ENCODE measurements at places on chromosomes 2 and 18.
A peak's percentile ranks its signal among the peaks of the same experiment; 100 is the strongest.

- no peak for DNase-seq
Measured at GRCh38 chr2:46876741-46877384, 38.7 kb downstream of the MCFD2 start.

DNA sequence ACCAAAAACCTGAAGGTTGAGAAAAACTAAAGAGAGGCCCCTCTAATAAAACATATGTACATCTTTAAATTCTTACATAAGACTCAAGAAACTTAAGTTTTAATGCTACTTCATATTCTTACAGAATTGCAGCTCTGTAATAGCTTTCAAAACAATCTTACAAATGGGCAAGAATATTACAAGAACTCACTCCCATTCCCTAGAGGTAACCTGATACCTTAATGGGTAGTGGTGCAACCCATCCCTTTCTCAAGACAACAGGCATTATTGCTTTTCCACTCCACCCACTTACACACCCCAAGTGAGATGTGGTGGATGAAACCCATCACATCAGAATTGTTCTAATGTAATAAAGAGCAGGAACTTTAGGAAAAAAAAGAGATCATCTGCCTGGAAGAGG, 103.7 kb downstream of the RBMS1 start:
- DNase-seq = no peak

DNA sequence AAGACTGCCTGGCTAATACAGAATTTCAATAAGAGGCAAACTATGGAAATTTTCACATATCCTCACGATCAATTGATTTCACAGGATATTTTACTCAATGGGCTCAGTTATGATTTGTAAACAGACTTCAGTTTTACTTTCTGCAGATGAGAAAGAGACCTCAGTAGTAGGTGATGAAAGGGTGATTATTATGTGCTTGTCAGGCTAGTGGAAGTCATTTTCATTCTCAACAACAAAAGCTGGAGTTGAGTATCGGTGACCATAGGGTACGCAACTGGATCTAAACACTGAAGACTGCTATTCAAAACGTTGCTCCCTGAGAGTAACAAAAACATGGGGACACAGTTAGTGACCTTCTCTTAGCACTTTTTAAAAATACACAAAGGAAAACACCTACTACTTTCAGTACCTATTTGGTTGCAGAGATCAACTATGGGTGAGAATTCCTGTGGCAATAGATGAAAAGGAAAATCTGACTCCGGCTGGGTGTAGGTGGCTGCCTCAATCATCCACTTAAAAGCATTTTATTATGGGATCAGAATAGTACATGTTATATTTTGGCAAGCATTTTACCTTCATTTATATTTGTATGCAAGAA, 126.2 kb upstream of the VRK2 start:
- DNase-seq = no peak

GRCh38 chr2:126661702-126662500, 5.9 kb downstream of the GYPC start:
- DNase-seq = no peak

GRCh38 chr2:219902891-219903552, 275.6 kb downstream of the SLC4A3 start:
- DNase-seq = no peak

- DNase-seq = no peak
Measured at GRCh38 chr2:26054598-26055348, 20.9 kb downstream of the RAB10 start.

- no peak for DNase-seq
Measured at GRCh38 chr2:120887320-120887697, 151.6 kb downstream of the GLI2 start.

DNA sequence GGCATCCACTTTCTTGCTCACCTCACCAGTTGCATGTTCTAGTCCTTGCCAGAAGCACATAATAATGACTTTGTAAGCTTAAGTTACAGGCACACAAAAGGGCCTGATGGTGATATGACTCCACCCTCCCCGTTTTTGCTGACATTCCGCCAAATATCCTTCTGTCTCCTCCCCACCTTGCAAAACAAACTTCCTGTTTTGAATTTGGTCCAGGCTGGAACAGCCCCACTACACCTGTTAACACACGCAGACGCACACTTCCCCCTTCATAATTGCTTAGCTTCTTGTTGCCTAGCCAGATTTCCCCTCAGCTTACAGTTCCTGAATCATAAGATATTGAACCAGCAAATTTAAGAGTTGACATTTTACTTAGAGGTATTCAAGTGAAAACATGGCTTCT, at the start of gene MGAT5:
Gene MGAT5 (plus strand): TSS at position 269 of the 400 bp plus-strand sequence. CDS start 332 bp downstream, outside the sequence.
- no peak for DNase-seq

- peak; percentile 71 for DNase-seq
Measured at GRCh38 chr18:51151568-51152511, 45.6 kb downstream of the MEX3C start.

GRCh38 chr2:40281021-40281940, 170.6 kb downstream of the SLC8A1 start:
- DNase-seq = no peak

GRCh38 chr18:47501946-47502345, 250.5 kb upstream of the SKOR2 start:
- no peak for DNase-seq

- DNase-seq = no peak
Measured at GRCh38 chr18:13574355-13574754, 152.0 kb downstream of the FAM210A start.

- no peak for DNase-seq
Measured at GRCh38 chr2:109632158-109632789, 18.1 kb downstream of the SOWAHC start.

GRCh38 chr18:79493211-79493800, 97.6 kb downstream of the NFATC1 start:
- no peak for DNase-seq

GRCh38 chr2:143034292-143035074, 94.7 kb upstream of the ARHGAP15 start:
- peak; percentile 74 for DNase-seq

DNA sequence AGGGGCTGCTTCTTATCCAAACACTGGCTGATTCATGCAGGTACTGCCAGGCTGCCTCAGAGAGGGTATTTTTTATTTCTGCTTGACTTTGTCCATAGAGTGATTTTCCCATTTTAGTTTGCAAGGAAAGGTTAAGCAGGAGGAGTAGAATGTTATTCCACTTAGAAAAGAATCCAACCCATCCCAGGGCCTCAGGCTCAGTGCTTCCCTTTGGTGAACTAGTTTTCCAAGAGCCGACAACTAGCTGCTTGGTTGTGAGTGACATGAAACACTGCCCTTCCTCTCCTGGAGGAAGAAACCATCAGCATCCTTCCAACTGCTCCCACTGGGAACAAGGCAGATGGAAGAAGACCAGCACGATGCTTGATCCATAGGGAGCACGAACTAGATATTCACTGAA, 58.5 kb downstream of the BCL2 start:
- no peak for DNase-seq

- DNase-seq = no peak
Measured at GRCh38 chr2:173354073-173354581, 545 bp upstream of the CDCA7 start.

DNA sequence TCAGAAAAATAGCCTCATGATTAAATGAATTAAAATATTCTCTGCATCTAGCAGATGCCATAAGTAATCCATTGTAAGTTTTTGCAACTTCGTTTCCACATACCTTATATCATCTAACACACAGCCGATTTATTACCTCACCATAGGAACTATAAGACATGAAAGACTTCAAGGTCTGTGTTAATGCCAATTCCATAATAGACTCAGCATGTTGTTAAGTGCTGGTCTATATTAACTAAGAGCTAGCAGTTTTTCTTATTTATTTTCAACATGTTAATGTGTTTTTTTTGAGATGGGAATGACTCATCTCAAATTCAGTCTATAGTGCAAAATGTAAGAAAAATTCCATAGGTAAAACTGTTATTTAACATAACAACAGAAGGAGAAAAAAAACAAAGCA, 243.9 kb upstream of the GULP1 start:
- no peak for DNase-seq

GRCh38 chr2:237254911-237255578, 158.9 kb downstream of the COL6A3 start:
- DNase-seq = no peak

- no peak for DNase-seq
Measured at GRCh38 chr2:19244460-19245363, 113.7 kb downstream of the OSR1 start.

GRCh38 chr18:44921974-44922373, 241.3 kb downstream of the SETBP1 start:
- no peak for DNase-seq

GRCh38 chr2:119293254-119293653, 69.6 kb downstream of the STEAP3 start:
- no peak for DNase-seq

GRCh38 chr2:203730883-203731282, 24.4 kb downstream of the CD28 start:
- DNase-seq = no peak

DNA sequence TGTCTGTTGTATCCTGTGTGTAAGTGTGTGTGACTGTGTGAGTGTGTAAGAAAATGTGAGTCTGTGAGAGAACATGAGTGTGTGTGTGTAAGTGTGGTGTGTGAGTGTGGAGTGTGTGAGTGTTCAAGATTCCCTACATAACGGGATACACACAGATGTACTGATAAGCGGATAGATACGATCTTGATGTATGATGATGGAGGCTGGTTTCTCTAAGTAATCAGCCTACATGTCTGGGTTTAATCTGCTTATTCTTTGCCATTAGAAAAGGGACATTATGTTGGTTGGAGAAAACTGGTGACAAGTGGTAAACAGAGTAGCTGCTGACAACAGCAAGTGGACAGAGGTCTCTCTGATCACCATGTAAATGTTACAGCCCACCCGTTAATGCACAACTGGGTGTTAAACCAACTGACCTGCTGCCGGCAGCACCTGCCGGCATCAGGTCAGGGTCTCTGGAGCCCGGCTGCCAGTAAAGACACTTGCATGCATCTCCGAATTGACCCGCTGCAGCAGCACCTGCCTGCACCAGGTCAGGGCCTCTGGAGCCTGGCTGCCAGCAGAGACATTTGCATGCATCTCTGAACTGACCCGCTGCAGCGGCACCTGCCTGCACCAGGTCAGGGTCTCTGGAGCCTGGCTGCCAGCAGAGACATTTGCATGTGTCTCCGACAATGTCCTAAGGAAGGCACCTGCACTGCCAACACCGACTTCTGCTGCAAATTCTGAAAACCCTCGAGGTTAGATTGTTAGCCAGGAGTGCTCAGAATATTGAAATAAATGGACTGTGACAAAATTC, 87.5 kb downstream of the MBP start:
- DNase-seq = no peak

GRCh38 chr2:122736279-122736678, 980.8 kb downstream of the TSN start:
- no peak for DNase-seq

- no peak for DNase-seq
Measured at GRCh38 chr2:212683346-212684097, 144.9 kb upstream of the ERBB4 start.

GRCh38 chr2:13091455-13091854, 374.7 kb downstream of the TRIB2 start:
- DNase-seq = no peak

DNA sequence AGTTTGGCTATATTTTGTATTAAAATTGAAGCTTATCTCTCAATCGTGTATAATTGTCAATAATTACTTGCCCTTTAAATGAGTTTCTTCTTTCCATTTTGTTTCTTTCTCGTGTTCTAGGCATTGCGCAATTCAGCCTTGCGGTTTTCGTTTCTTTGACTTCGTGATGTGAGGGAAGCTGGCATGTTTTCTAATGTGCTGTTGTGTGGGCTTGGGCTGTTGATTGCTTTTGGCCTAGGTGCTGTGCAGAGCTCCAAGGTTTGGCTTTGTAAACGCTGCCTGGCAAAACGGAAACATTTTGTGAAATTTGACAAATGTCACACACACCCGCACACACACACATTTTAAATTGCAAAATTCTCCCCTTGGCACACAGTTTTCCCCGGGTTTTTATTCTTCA, 242.6 kb upstream of the TCF4 start:
- no peak for DNase-seq

GRCh38 chr2:69279931-69280681, 106.9 kb downstream of the GFPT1 start:
- DNase-seq = no peak

- DNase-seq = no peak
Measured at GRCh38 chr2:119544075-119544938, at the start of gene CFAP221. TSS of gene CFAP221 (plus strand) at chr2:119544449. CDS start at chr2:119546132, 1,683 bp downstream.

GRCh38 chr2:8575038-8575833, 106.6 kb upstream of the ID2 start:
- peak; percentile 52 for DNase-seq

DNA sequence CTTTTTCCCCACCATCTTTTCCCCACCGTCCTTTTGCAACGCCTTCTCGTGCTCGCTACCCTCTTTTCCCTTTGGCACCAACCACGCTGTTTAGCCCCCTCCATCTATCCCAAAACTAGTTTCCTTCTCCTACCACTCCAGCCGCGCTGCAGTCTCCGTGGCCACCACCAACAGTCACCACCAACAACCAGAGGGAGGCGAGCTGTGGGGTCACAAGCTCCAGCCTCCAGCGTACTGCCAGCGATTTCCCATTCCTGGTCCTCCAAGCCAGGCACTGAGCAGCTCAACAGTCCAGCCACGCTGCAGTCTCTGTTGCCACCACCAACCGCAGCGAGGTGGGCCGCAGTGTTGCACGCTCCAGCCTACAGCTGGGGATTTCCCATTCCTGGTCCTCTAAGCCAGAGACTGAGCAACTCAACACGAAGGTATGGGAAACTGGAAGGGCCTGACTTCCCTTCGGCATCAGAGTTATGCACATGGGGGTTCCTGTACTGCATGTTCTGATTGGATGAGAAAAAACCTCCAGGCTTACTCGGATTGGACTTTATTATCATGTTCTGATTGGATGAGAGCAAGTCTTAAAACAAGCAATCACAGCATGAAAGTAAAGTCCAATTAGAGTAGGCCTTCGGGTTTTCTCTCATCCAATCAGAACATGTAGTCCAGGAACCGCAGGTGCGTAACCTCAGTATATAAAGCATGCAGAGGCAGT, 42.3 kb upstream of the IMP4 start:
- no peak for DNase-seq

GRCh38 chr2:234266952-234267351, 216.4 kb downstream of the SPP2 start:
- no peak for DNase-seq

GRCh38 chr18:23793051-23793450, 103.8 kb downstream of the LAMA3 start:
- no peak for DNase-seq

GRCh38 chr2:148932536-148932935, 57.5 kb downstream of the KIF5C start:
- DNase-seq = no peak

DNA sequence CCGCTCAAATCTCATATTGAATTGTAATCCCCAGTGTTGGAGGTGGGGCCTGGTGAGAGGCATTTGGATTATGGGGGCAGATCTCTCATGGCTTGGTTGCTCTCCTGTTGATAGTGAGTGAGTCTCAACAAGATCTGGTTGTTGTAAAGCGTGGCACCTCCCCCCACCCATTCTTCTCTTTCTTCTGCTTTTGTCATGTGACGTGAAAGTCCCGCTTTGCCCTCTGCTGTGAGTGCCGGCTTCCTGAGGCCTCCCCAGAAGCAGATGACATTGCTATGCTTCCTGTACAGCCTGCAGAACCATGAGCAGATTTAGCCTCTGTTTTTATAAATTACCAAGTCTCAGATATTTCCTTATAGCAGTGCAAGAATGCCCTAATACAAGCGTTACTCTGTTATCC, 673.8 kb downstream of the ADCYAP1 start:
- no peak for DNase-seq

GRCh38 chr2:48415836-48416515, 114.0 kb upstream of the STON1 start:
- no peak for DNase-seq

GRCh38 chr2:122748552-122749011, 993.1 kb downstream of the TSN start:
- DNase-seq = no peak

- DNase-seq = no peak
Measured at GRCh38 chr2:100350661-100351185, 28.4 kb upstream of the LONRF2 start.

- DNase-seq = no peak
Measured at GRCh38 chr2:190896477-190896876, 15.9 kb downstream of the GLS start.

Data from CD4-positive, alpha-beta T cell treated with Interleukin-6 at 100 ng/mL for 8 hours (primary cell).